NCI-H1417 treated with DMSO at 0.1 percent for 48 hours (cell line): ENCODE measurements at places on chromosomes 3 and 15.

GRCh38 chr3:139917226-139917785 is 17.7 kb upstream of the CLSTN2 start:
- no peak for DNase-seq

- DNase-seq, result no peak
Observed at GRCh38 chr15:81254277-81254915, 57.7 kb downstream of the IL16 start.

GRCh38 chr3:129378949-129379348 is 49.5 kb downstream of the EFCAB12 start:
- DNase-seq, result no peak

DNA sequence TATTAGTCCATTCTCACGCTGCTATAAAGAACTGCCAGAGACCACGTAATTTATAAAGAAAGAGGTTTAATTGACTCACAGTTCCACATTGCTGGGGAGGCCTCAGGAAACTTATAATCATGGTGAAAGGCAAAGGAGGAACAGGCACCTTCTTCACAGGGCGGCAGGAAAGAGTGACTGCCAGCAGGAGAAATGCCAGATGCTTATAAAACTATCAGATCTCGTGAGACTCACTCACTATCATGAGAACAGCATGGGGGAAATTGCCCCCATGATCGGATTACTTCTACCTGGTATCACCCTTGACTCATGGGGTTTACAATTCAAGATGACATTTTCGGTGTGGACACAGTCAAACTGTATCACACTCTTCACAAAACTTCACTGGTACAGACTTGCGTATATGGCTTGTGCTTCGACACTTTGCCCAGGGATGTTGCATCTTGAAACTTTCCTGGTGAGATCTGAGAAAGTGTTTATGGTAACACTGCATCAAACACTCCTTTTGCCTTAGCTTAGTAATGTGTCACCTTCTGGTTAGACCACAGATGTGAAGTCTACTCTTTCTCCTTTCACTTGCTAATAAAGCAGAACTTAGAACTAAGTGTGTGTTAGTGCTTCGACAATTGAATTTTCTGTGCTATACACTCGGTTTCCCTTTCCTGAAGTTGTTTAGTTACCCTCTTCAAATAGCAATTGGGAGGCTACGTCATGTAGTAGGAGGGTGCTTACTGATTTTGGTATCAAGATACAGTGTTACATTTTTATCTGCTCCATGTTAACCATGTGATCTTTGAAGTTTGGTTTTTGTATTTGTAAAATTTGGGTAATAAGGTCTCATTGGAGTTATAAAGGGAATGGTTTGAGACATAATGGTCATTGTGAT is 185.7 kb downstream of the LPP start:
- no peak for DNase-seq

- no peak for DNase-seq
Observed at GRCh38 chr3:45272828-45273470, 46.9 kb upstream of the TMEM158 start.

DNA sequence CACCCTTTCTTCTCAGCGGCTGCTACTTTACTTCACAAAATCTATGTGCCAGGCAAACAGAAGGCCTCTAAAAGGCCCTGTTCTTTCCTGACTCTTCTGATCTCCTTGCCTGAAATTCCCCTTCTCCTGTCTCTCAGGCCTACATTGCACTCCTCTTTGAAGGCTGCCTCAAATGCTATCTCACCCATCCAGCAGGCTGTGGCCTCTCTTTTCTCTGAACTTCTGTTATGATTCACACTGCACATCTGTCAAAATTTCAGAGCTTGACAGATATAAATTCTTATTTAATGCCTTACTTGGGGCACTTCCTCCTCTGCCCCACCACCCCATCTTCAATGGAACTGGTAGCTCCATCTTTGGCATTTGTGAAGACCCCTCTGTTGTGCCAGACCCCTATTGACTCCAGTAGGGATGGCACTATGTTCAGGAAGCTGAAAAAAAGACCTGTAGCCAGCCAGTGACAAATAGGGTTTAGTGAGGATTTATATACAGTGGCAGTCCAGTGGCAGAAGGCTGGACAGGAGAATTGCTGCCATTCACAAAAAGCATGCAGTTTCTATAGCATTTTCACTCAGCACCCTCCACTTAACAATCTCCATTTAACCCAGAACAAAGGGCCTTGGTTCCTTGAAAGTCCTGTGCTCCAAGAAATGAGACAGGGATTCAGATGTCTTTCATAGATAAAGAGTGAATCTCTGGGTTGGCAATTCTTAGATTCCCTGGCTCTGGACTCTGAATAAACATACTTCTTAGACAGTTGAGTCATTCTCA is 415.8 kb upstream of the GRM7 start:
- DNase-seq, result no peak

GRCh38 chr15:67331676-67332075 is 77.1 kb downstream of the IQCH start:
- DNase-seq, result no peak

DNA sequence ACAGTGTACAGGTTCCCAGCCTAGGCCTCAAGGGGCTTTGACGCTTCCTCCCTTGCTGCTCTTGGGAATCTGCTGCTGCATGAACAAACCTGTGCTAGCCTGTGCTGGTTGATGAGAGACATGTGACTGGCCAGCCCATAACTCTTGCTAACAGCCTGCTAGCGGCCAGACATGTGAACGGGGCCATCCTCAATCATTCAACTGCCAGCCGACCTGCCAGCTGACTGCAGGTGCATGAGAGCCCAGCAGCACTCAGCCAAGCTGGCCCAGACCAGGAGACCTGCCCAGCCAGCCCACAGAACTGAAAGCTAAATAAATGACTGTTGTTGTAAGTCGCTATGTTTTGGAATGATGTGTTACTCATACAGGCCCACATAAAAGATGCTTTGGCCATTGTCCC is 82.4 kb upstream of the DLG1 start:
- DNase-seq, result no peak

- DNase-seq, result no peak
Observed at GRCh38 chr15:49296258-49296657, 126.2 kb downstream of the GALK2 start.

GRCh38 chr3:95387242-95388021 is 1324.6 kb downstream of the NSUN3 start:
- no peak for DNase-seq

DNA sequence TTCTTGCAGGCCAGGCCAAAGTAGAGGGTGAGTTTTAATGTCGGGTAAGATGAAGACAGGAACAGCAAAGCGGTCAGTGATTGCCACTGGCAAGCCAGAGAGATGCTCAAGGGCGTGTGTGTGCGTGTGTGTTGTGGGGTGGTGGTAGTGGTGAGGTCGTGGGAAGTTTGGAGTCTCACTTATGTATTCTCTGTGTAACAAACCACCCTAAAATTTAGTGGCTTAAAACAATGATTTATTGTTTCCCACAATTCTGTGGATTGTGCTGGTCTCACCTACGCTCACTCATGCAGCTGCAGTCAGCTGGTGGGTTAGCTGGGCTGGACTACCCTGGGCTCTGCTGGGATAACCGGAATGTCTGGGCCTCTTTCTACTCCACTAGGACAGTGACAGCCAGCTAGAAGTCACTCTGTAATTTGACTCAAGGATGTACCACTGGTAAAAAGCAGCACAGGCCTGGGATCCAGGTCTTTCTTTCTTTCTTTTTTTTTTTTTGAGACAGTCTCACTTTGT is 50.9 kb upstream of the BHLHE40 start:
- no peak for DNase-seq

GRCh38 chr3:184378651-184379357 is 797 bp upstream of the THPO start:
- no peak for DNase-seq

GRCh38 chr3:196969134-196969659 is 564 bp upstream of the PIGZ start:
- no peak for DNase-seq

DNA sequence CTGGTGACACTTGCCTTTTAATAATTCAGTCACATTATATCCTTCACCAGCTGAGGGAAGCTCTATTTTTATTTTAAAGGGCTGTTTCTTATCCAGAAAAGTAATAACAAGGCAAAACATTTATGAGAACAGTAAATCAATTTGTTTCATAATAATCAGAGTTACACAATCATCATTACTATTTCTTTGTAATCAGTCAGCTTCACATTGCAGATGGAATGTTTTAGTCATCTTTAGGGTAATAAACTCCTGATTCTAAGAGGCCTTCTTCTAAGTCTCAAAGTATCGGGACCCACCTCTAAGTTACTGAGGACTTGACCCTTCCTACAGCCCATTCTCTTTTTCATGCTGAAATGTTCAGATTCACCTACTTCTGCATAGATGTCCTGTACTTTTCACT is 298.3 kb upstream of the TGFBR2 start:
- DNase-seq, result no peak

GRCh38 chr3:194395778-194396538 is 3.1 kb downstream of the GP5 start:
- DNase-seq, result no peak

DNA sequence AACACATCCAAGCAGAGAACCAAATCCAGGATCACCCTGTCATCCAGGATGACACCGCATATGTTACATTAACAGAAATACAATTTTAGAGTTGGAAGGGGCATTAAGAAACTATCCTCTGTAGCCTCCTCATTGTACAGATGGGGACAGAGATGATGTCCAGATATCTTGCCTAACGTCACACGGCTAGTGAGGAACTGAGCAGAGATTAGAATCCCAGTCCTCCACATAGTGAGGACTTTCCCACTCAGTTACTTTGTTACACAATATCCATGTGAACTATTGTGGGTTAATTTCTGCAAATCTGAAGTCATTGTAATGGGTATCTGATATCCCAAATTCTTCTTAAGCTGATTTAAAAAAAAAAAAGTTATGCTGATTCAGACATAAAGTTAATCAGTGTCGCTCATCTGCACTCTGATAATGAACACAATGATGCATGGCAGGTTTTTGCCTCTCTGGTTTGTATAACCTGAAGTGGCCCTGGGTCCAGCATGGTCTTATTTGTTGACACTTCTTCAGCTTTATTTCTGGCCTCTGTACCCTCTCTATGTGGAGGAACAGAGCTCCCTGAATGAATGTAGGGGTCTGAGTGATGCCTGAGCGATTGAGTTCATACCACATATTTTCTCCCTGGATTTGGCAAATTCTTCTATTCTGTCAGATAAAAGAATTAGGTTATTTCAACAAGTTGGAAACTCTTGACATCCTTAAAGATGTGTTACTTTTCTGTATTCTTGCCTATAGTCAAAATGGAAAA is 76.0 kb upstream of the LIMD1 start:
- no peak for DNase-seq

DNA sequence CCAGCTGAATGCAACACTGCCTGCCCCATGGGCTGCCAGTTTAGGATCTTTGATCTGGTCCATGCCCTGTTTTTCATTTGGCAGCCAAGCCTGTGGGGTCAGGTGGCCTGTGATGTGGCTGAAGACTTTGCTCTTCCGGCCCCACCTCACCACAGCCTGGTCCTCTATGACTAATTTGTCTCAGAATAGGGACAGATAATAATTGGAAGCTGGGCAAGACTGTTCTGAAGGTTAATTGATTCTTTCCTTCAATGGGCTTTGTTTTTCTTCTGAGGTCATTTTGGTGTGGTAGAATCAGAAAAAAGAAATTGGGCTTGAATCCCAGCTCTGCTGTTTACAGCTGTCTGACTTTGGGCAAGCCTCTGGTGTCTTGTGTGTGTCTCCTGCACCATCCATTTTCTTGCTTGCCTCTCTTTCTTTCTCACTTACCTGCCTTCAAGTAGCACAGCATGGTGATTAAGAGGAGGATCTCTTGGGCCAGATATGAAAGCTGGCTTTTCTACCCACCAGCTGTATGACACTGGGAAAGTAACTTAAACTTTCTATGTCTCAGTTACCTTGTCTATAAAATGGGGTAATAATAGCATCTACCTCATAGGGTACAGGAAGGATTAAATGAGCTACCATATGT is 24.2 kb downstream of the ABHD2 start:
- no peak for DNase-seq

DNA sequence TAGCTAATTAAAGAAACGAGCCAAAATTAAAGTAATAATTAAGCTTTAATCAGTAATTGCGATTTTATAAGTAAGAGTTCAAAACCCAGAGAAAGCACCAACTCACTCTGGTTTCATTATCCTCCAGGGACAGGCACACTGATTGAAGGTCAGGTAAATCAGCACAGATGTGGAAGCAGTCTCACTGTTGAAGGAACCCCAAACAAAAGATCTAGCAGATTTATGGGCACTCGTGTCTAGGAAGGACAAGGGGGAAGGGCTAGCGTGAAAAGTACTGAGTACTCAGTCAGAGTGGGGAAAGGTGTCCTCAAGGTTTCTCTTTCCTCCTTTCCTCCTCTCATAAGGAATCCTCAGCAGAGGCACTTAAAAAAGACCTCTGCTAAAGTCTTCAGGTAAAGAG is 320.1 kb downstream of the PYDC2 start:
- DNase-seq, result no peak

DNA sequence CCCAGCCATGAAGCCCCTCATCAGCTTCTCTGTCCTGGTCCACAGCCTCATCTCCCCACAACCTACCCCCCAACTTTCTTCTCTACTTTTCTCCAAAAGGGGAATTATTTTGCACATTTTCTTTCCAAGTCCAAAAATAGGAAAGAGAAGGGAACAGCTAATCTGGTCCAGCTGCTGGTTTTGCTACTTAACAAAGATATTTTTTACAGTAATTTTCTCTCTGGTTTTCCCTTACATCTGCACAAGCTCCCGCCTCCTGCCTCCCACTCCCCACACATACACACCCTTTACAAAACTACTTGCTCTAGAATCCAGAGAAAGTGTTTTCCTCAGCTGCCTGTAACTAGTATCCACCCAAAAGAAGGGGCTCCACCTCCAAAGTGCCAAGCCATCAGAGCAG is 177.2 kb downstream of the POLR2M start:
- DNase-seq, result no peak

- DNase-seq, result no peak
Observed at GRCh38 chr3:34256021-34256420, 457.6 kb downstream of the PDCD6IP start.

DNA sequence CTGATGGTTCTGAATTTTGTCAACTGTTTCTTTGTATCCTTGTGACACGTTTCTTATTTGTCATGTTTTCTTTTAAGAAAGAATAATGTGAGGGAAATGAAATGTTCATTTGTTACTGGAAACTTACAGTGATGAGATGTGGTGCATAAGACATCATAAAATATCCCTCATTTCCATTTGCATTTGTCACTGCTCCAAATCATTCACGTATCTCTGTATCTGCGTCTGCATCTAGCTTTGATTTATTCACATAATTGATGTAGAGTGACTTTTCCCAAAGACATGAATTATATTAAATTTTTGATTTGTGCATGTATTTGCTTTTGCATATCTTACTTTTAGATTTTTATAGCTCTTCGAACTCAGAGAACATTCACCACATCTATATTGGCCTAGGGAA is 66.8 kb downstream of the CHL1 start:
- no peak for DNase-seq

GRCh38 chr3:81592101-81592500 is 169.3 kb downstream of the GBE1 start:
- DNase-seq, result no peak
